ENCODE measurements at places on chromosomes 6 and 20.

GRCh38 chr20:63873477-63873971 lies 8.5 kb downstream of the TPD52L2 start:
- no peak for DNase-seq

- DNase-seq, result no peak
Measured at GRCh38 chr6:169153401-169153800, 100.2 kb downstream of the THBS2 start.

DNA sequence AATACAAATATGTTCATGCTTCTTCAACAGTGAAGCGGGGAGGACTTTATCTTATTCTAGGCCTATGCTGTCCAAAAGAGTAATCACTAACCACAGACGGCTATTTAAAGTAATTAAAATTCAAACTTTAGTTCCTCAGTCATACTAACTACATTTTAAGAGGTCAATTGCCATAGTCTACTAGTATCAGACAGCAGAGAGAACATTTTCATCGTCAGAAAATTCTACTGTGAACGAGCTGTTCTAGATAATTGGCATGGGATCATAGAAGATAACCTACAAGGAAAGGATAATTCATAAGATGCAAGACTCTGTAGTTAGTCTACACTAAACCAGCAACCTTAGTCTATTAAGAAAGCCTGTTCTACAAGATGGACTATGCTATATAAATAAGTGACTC lies 44.4 kb downstream of the PRKN start:
- no peak for DNase-seq

DNA sequence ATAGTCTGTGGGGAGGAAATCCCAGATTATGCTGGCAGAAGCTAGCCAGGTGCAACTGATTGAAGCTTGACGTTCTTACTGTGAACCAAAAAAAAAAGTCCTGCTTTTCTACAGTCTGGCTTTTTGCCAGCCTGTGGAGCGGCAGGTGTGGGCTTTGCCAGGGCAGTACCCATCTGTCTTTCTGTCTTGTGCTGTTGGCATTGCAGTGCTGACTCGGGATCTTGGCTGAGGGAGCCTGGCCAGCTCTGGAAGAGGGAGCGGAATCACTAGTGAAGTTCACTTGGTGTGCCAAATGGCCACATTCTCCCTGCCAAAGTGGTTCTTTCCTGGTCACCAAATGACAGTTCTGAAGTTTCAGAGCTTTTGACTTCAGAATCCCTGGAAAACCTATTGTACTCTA lies 5.0 kb downstream of the KIF3B start:
- DNase-seq, result peak; percentile 70

DNA sequence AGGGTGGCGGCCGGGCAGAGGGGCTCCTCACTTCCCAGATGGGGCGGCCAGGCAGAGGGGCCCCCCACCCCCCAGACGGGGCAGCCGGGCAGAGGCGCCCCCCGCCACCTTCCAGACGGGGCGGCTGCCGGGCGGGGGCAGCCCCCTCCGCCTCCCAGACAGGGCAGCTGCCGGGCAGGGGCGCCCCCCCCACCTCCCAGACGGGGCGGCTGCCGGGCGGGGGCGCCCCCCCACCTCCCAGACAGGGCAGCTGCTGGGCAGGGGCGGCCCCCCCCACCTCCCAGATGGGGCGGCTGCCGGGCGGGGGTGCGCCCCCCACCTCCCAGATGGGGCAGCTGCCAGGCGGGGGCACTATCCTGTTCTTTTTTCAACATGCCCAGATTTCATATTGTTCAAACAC lies 78.2 kb upstream of the DST start:
- no peak for DNase-seq

DNA sequence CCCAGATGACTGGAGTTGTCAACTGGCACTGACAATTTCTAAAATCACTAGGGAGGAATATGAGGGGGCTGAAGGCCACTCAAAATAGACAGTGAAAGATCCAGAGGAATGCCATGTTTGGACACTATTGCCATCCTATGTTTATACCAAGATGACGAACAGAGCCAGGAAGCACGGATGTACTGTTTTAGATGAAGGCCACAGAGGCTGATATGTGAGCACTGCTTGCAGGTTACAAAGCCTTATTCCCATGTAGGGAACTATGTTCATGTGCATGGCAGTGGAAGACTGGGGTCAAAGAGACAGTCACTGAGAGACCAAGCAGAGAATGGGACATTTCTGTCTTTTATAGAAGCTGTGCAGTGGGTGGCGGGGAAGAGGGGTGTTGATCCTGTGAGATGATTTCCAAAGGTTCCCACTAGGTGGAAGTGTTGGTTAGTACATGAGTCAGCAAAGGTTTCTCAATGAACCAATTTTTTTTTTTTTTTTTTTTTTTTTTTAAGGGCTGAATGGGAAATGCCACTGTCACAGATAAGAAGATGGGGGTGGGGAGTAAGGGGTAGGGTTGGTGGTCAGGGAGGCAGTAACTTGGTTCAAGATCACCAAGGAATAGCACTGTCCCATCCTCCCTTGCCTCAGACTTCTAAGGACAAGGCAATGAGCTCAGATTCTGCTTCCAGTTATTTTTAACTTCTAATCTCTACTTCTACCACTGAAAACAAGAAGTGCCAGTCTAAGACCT lies 46.7 kb upstream of the MOCS1 start:
- DNase-seq, result no peak

DNA sequence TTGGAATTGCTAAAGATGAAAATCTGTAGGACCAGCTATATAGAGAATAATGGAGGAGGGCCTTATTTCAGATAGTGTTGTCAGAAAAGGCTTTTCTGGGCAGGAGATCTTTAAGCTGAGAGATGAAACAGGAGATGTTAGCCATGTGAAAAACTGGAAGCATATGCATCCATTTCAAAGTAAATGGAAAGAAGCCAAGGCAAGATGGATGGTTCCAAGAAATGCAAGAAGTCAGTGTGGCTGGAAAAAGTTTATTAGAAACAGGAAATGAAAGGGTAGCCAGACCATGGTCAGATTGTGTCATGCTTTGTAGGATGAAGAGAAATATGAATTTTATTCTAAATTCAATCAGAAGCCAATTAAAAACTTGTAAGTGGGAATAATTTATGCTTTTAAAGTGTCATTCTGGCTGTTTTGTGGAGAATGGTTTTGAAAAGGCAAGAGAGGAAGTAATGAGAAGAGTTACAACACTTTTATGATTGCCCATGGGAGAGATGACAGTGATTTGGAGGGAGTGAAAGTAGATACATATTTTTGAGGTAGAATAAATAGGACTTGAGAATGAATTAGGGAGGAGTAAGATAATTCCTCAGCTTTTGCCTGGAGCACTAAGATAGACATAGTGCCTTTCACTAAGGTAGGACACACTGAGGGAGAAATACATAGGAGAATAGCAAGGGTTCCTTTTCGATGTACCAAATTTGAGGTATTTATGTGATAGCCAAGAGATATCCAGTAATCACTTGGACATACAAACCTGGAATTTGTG lies 620.1 kb downstream of the HTR1B start:
- no peak for DNase-seq

- no peak for DNase-seq
Measured at GRCh38 chr6:148703900-148704299, 42.9 kb upstream of the UST start.

DNA sequence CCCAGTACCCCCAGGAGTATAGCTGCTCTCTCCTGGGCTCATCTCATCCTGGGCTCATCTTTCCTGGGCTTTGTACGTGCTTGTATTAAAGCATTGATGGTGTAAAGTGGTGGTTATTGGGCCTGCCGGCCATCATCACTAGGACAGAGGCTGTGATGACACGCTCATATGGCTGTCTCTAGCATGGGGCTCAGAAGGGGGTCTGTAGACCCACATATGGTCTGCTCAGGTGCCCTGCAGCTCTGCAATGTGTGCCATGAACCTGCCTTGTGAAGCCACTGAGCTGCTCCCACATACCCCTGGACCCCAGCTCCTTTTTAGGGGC lies 143.4 kb downstream of the CDC5L start:
- DNase-seq, result no peak

DNA sequence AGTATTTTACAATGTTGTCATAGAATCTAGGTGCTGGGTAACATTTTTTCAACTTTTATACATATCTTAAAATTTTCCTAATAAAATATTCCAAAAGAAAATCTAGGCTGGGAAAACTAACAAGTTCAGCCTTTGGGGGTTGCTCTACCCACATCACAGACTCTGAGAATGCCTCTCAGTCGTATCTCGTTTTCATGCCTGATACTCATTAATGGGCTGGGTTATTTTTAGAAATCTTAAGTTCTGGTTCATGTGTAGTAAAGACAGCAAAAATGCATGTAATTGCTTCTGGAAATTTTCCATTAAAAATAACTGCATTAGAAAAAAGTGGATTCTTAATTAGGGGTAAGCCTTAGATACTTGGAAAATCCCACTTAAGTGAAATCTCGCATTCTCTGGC lies 149.3 kb downstream of the SLC24A3 start:
- no peak for DNase-seq

- DNase-seq, result no peak
Measured at GRCh38 chr20:37917461-37917860, 14.5 kb downstream of the VSTM2L start.

- DNase-seq, result no peak
Measured at GRCh38 chr20:3121955-3122610, 37.6 kb upstream of the AVP start.

DNA sequence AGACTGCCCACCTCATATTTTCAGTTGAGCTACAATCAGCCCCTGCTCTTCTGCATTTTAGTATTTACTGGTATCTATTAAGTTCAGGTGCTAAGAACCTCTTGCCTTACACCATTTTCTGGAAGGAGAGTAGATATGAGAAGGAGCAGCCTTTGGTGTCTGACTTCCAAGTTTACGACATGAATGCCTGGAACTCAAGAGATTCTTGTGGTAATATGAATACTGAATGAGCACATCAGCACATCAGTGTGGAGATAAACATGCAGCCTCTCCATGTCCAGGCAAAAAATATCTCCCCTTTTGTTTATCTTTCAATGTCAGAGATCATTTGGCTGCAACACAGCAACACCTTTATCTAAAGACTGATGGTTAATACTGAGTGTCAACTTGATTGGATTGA lies 65.8 kb upstream of the THEMIS start:
- no peak for DNase-seq

DNA sequence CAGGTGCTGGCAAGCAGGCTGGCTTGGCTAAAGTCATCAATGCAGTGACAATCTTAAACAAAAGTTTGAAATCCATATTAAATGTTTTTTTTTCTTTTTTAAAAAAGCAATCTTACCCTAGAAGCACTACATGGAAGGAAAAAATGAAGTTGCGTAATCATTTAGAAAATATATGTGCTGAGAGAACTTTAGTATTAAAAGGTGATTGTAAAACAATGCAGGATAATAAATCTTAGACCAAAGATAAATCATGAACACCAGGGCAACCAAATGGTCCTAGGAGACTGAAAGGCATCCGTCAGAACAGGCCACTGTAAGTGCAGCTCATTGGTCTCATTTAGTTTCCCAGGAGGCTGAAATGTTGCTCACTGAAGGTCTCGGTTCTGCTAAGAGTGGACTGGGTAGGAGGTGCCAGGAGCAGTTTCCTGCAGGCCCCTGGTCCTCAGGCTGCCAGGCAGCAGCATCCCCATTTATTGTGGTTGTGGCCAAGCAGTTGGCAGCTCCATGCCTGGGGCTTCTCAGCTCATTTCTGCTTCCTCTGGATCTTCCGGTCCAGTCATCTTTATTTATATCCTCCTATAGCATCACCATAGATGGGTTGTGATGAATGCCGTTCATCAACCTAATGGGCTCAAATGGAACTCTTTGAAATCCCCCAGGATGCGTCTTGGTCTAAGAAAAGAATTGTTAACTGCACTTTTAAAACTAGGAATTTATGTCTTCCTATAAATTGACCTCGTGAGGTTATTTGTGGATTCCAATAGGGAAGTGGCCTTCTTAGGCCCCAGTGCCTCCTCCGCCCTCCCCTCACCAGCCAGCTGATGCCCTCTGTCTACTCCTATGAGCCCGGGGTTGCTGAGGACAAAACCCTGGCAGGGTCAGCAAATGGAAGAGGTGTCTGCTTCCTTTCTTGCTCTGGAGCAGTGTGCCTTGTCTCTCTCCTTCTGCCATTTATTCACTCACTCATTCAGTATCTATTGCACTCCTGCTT lies 269.0 kb downstream of the UST start:
- DNase-seq, result no peak

DNA sequence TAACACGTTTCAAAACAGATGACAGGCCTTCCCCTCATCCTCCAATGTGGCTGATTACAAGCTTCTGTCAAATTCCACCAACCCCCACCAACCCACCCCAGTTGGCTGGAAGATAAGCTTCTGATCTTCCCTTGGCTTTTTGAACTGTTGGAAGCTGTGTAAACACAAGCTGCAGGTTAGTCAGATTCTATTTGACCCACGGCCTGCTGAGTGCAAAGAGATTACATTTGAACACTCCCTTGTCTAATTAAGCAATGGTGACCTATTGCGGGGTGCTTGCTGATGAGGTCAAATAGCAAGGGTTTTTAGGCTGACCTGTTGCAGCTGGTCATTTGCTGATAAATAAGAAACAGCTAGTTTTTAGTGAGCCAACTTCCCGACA lies 379.7 kb downstream of the BMP2 start:
- no peak for DNase-seq

- DNase-seq, result no peak
Measured at GRCh38 chr6:160376445-160376844, 28.3 kb downstream of the SLC22A3 start.

GRCh38 chr6:112288475-112288874 lies 34.1 kb upstream of the LAMA4 start:
- DNase-seq, result no peak

- DNase-seq, result no peak
Measured at GRCh38 chr20:46206025-46206424, 87.9 kb downstream of the CD40 start.

- DNase-seq, result no peak
Measured at GRCh38 chr6:35742842-35743241, 6.0 kb downstream of the ARMC12 start.

GRCh38 chr6:108795122-108795521 lies 53.1 kb upstream of the ARMC2 start:
- no peak for DNase-seq

- DNase-seq, result no peak
Measured at GRCh38 chr6:99093456-99094190, 145.9 kb upstream of the FBXL4 start.

DNA sequence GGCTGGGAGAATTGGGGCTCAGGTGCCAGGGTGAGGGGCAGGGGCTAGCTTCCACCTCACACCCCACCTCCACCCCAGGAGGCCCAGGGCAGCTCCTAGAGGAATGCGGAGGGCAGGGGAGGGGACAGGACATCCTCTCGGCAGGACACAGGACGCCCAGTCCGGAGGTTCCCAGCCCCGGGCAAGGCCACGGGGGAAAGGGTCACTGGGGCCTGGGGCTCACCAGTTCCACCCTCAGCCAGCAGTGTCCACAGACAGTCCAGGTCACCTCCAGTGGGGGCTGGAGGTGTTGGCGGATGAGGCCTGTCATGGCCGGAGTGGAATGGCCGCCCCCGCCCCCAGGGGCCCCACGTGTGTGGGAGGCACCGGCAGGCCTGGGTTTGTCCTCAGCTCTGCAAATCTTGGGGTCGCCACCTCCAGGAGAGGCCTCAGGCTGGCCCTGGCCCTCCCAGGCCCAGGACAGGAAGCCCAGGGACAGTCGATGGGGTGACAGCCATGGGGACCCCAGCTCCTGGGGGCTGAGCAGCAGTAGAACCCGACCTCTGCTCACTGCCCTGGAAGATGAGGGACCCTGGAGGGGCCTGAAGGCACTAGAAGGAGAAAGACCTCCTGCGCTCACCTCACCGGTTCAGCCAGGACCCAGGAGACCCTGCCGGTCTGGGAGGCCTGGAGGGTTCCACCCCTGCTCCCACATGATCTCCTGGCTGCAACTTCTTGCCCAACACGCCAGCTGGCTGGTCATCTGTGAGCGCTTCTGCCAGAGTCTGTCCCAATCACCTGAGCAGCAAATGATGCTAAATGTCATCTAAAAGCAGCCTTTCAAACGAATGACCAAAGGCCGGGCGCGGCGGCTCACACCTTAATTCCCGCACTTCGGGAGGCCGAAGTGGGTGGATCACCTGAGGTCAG lies 13.0 kb upstream of the ABHD16B start:
- no peak for DNase-seq

All from pancreas (tissue), 10 donors.